NCI-H1694 (cell line): ENCODE measurements at places on chromosomes 7 and 10.

- no peak for DNase-seq
Observed at GRCh38 chr7:7219216-7219615, 36.9 kb downstream of the C1GALT1 start.

DNA sequence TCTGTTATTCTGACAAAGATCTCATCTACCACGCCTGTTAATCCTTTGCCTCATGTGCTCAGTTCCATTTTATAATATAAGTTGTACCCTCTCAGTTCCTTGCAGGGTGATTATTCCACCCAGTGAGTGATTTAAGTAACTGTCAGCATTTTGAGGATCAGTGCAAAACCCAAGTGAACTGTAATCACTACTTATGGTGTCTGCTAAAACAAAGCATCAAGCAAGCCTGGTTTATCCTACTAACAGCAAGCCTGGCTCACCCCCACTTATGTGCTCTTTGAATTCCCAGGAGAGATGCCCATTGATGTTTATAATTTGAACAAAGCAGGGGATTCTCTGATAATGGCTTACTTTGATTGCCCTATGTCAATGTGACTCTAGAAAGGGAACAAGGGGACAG is 186.8 kb upstream of the LRGUK start:
- no peak for DNase-seq

GRCh38 chr10:113557424-113557862 is 4.6 kb downstream of the HABP2 start:
- DNase-seq, result no peak

DNA sequence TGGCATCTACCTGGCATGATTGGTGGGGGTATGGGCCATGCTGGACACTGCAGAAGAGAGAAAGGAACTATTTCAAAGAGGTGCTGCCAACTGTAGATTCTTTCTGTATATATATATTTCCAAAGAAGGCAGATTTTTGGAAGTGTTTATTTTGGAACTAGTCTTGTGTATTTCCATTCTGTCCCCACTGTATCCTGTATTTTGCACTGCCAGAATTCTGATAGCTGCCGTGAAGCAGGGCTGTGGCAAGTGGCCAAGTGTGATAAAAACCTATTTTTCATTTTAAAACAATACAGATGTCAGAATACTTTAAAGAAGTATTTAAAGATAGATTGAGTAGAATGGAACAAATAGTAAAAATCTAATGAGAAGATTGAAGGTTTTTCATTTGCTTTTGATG is 17.1 kb downstream of the MCU start:
- no peak for DNase-seq

GRCh38 chr7:10429031-10429430 is 544.6 kb upstream of the PHF14 start:
- no peak for DNase-seq

DNA sequence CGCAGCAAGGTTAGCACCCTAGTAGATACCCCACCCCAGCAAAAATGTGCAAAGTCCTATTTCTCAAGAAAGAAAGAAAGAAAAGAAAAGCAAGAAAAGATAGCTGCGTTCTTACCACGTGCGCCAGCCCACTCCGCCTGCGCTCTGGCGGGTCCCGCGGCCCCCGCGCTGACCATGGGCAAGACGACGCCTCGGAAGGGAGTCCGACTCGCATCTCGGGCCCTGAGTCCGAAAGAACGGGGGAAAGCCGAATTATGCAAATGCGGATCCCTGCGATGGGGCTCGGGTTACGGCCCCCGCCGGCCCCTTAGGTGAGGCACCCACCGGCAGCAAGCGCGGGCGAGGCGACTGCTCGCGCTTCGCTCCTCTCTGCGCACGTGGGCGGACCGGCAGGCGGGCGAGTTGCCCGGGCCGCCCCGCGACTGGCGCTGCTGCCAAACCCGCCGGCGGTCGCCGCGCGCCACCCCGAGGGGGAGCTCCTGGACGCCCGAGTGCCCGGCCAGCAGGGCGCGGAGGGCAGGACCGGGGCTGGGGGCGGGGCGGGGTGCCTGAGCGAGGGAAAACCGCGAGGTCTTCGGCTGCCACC is 2.4 kb upstream of the EGR2 start:
- no peak for DNase-seq

GRCh38 chr10:11631291-11631690 is 19.8 kb upstream of the USP6NL start:
- DNase-seq, result no peak

DNA sequence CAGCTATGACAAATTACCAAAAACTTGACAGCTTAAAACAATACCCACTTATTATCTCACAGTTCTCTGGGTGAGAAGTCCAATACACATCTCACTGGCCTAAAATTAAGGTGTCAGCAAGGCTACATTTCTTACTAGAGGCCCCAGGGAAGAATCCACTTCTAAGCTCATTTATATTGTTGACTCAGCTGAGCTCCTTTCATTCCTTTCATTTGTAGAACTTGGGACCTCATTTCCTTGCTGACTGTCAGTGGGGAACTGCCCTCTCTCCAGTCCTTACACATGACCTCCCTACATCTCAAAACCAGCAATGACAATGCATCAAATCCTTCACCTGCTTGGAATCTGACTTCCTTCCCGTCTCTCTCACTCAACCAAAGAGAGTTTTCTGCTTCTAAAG is 240.3 kb downstream of the IPMK start:
- no peak for DNase-seq

- DNase-seq, result no peak
Observed at GRCh38 chr7:111238886-111239285, 148.0 kb downstream of the LRRN3 start.

- no peak for DNase-seq
Observed at GRCh38 chr10:110504111-110504735, 6.5 kb downstream of the DUSP5 start.

DNA sequence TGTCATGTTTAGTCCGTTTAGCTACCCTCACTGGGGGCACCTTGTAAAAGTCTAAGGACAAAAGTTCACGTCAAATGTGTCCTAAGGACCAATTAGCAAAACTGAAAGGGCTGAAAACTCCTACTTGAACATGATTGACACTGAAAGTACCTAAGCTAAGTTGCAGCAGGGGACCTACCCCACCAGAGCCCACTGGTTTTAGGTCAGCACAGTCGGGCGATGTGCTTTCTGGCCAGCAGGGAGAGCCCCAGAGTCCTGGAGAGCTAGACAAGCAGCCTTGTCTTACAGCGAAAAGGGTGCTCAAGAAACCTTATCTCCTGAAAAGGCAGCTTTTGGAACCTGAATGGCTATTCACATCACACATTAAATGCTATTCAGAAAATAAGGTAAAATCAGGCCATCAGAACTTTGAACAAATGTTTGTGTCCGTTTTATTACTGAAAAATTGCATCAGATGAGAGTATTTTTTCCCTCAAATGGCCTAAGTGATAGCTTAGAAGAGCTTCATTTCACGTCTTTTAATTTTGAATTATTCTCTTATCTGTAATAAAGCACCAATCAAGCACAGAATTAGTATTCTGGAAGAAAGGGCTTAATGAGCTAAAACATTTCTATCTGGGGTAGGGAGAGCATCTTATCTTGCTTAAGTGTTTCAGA is 52.2 kb upstream of the MKI67 start:
- no peak for DNase-seq

GRCh38 chr7:149414171-149414570 is 46.7 kb downstream of the ZNF777 start:
- no peak for DNase-seq

DNA sequence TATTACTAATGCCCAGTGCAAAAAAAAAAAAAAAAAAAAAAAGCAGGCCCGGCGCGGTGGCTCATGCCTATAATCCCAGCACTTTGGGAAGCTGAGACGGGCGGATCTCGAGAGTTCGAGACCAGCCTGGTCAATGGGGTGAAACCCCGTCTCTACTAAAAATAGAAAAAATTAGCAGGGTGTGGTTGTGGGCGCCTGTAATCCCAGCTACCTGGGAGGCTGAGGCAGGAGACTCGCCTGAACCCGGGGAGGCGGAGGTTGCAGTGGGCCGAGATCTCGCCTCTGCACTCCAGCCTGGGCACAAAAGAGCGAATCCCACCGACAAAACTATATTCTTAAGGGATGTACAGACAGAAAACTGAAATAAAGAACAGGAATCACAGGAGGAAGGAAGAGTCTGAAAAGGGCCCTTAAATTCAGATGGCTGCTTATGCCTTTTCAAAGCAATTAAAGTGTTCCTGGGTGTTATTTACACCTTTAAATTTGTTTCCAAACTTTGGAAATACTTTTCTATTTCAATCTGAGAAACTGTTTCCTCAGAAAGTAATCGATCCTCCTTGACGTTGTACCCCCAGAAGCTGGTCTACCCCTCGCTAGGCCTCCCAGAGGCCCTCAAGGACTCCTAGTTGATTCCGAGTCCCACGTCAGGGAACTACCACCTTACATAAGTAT is 2.0 kb upstream of the KMT2E start:
- DNase-seq, result no peak

GRCh38 chr10:101145750-101146391 is 14.8 kb downstream of the TLX1 start:
- DNase-seq, result no peak

- DNase-seq, result no peak
Observed at GRCh38 chr7:20661884-20662283, 46.4 kb downstream of the ABCB5 start.

DNA sequence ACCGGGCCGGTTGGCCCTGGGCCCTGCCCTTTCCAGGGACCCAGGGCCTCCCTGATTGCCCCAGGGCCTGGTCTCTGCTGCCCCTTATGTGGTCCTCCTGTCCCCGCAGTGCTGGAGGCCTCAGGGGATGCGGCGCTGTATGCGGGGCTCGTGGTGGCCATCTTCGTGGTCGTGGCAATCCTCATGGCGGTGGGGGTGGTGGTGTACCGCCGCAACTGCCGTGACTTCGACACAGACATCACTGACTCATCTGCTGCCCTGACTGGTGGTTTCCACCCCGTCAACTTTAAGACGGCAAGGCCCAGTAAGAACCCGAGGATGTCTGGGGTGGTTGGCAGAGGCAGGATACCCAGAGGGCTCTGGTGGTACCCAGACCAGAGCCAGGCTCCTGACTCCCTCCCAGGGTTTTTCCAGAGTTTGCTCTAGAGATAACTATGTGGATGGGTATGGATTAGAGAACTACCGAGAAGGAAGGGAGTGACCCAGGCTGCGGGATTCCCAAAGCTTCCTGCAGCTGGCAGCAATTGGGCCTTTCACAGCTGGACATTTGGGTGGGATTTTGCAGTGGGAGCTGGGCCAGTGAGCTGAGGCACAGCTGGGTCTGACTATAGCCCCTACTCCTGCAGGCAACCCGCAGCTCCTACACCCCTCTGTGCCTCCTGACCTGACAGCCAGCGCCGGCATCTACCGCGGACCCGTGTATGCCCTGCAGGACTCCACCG is 28.1 kb upstream of the SLC29A3 start:
- no peak for DNase-seq

DNA sequence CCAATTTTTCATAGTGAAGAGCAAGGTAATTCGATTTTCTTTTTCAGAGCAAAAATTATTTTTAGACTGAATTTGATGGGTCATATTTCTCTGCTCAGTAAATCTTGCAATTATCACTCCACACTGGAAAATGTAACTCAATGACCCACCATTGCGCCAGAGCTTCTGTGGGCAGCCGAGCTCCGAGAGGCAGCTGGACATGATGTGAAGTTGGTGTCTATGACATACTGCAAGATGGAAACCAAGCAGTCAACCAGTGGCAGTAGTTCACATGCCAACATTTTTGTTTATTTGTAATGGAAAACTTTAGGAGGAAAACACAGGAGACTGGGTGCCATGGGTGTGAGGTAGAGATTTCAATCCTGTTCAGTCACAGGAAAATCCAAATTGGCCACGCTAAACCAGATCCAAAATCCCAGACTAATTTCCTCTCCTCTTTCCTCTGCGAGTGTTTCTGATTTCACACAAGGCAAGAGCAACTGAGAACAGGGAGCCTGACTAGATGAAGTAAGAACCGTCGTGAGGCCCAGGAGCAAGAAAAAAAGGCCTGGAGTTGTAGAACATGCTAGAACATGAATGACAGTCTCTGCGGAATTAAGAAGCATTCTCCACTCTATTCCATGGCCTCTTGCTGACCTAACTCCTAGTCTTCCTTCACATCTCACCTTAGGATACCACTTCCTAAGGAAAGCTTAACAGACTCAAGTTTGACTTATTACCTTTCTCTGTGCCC is 39.3 kb downstream of the CALD1 start:
- no peak for DNase-seq

DNA sequence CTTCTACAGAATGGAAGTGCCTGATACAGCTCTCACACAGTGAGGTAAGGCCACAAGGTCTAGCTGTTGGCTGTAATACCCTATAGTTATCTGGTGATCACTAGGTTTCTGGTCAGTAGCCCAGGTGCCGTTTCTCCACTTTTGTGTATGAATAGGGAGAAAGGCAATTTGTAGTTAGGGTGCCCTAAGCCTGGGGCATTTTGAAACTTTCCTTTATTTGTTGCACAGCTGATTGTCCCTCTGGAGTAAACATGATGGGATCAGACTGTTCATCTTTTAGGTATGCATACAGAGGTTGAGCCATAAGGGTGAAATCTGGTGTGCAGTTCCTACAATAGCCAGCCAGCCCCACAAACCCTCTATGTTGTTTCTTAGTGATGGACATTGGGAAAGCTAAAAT is 112.4 kb downstream of the ANKRD26 start:
- no peak for DNase-seq

DNA sequence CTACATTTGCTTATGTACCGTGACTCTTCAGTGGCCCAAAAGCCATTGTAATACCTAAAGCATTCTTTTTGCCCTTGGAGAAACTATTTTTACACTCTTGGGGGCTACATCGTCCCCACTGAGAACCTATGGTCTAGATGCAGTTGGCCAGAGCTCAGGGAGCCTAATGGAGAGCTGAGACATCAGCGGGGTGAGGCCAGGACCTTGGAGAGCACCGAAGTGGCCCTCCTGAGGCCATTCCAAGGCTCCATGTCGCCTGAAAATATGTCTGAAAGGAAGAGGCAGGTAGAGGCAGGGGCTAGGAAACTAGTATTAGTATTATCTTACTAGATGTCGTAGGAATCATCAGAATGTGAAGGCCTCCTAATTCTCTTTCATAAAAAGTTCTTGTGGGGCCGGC is 4.9 kb downstream of the PKD2L1 start:
- no peak for DNase-seq

- no peak for DNase-seq
Observed at GRCh38 chr7:129417073-129417472, 17.2 kb upstream of the STRIP2 start.

DNA sequence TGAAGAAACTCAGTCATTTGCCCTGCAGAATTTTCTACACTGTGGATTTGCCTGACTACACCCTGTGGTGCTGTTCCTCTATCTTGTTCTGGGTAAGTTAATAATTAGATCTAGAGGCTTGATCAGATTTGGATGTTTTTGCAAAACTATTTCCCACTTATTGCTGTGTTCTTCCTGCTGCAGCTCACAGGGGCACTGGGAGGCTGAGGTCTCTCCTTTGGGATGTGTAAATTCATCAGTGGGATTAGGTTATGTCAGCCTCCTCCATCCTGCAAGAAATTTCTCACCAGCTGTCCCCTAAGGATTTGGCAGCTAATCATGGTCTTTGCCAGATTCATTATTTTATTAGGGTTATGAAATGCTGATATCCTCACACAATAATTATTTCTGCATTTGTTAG is 148.1 kb upstream of the ZNF32 start:
- no peak for DNase-seq
